ENCODE measurements at places on chromosomes 11 and 22. TPM values are rescaled to one million over a fixed set of nuclear protein-coding genes. Genes with fewer than 3 reads are reported as not detected.

Gene OR8K3
- total RNA-seq, result not detected

Gene DMC1
- 2.2 TPM for total RNA-seq

Gene FAM181B
- 0.54 TPM for total RNA-seq

Gene TBX1
- total RNA-seq, result not detected

Gene CSRP3
- not detected for total RNA-seq

Gene GCAT
- 29.9 TPM for total RNA-seq

Gene GLYATL2
- not detected for total RNA-seq

Gene AKIP1
- 15.9 TPM for total RNA-seq

Gene P2RY2
- 2.2 TPM for total RNA-seq

Gene DUSP8
- 1.1 TPM for total RNA-seq

Gene SAA2
- not detected for total RNA-seq

Gene DERL3
- total RNA-seq, result 6.7 TPM

Gene FGF3
- total RNA-seq, result not detected

Gene RIMBP3B
- total RNA-seq, result 1.6 TPM

Gene SYT12
- total RNA-seq, result under 0.01 TPM

Gene TBX10
- total RNA-seq, result not detected

Gene SNX15
- total RNA-seq, result 25.9 TPM

Gene OR8D4
- total RNA-seq, result not detected

Gene SELENOH
- 96.7 TPM for total RNA-seq

Gene BIRC3
- total RNA-seq, result 7.0 TPM

Gene SCO2
- total RNA-seq, result 7.3 TPM

Gene POU2AF3
- not detected for total RNA-seq

Gene ACRV1
- not detected for total RNA-seq

Gene APOA4
- not detected for total RNA-seq

Gene CELSR1
- 1.3 TPM for total RNA-seq

Gene KRTAP5-1
- total RNA-seq, result not detected

Gene DGCR6
- total RNA-seq, result 8.3 TPM

Gene LARGE2
- 0.27 TPM for total RNA-seq

Gene CD3G
- total RNA-seq, result under 0.01 TPM

Gene CAVIN3
- 0.27 TPM for total RNA-seq

Gene FGF4
- total RNA-seq, result not detected

Gene DEFB131B
- total RNA-seq, result not detected

Gene POTEH
- not detected for total RNA-seq

Gene C11orf42
- total RNA-seq, result not detected

Gene PPFIA1
- total RNA-seq, result 30.4 TPM

Gene APOA5
- total RNA-seq, result not detected

Gene GAL
- not detected for total RNA-seq

Gene PANX3
- total RNA-seq, result not detected

Gene SPTBN2
- total RNA-seq, result 26.1 TPM

Gene SAC3D1
- total RNA-seq, result 12.4 TPM

Gene KCNC1
- total RNA-seq, result under 0.01 TPM

Gene SCGB1D2
- total RNA-seq, result not detected

Gene ZBTB16
- 91.6 TPM for total RNA-seq

Gene RFPL1
- total RNA-seq, result not detected

Gene SCN4B
- not detected for total RNA-seq

Gene CHEK1
- 9.4 TPM for total RNA-seq

Gene KCNJ4
- total RNA-seq, result 0.27 TPM

Gene SCGB1A1
- total RNA-seq, result not detected

Gene OR52N4
- 1.3 TPM for total RNA-seq

Gene GAB4
- total RNA-seq, result 0.81 TPM

Gene CCDC87
- 0.27 TPM for total RNA-seq

Gene NCF4
- 108 TPM for total RNA-seq

Measured in hematopoietic multipotent progenitor cell (in vitro differentiated cells).